ENCODE measurements at places on chromosomes 3 and 15.

GRCh38 chr3:61903931-61904657 lies 342.7 kb downstream of the PTPRG start:
- no peak for ATAC-seq

GRCh38 chr15:48003441-48003840 lies 117.3 kb upstream of the SLC24A5 start:
- ATAC-seq = no peak

DNA sequence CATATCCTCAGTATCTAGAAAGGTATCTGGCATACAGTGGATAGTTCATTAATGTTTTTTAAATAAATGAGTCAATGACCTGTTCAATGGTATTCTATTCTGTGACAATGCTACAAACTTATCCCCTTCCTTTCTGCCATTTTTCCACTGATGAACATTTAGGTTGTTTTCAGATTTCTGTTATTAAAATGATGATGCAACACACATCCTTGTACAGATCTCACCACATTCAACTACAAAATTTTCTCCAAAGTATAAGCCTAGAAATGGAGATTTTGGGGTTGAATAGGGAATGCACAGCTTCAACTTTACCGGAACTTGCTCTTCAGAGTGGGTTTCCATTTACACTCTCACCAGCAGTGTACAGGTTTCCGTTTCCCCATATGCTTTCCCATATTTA lies 210.2 kb downstream of the ISL2 start:
- no peak for ATAC-seq

GRCh38 chr15:95162069-95162468 lies 930.7 kb downstream of the MCTP2 start:
- no peak for ATAC-seq

DNA sequence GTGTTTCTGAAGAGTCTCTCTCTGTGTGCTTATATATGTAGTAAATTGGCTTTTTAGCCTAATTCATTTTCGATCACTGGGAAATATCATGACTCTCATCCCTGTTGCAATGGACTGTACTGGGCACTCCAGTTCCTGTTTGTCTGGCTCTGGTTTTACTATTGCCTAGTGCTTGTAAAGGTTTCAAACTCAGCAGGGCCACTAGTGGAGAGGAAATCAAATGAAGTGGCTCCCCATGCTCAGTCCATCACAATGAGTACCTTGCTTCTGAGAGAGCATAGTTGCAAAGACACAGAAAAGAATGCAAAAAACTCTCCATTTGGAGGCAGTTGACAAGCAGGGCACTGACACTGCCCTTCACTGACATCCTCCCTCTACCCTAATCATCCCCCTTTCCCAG lies 167.8 kb downstream of the TAFA4 start:
- peak; percentile 45 for ATAC-seq

DNA sequence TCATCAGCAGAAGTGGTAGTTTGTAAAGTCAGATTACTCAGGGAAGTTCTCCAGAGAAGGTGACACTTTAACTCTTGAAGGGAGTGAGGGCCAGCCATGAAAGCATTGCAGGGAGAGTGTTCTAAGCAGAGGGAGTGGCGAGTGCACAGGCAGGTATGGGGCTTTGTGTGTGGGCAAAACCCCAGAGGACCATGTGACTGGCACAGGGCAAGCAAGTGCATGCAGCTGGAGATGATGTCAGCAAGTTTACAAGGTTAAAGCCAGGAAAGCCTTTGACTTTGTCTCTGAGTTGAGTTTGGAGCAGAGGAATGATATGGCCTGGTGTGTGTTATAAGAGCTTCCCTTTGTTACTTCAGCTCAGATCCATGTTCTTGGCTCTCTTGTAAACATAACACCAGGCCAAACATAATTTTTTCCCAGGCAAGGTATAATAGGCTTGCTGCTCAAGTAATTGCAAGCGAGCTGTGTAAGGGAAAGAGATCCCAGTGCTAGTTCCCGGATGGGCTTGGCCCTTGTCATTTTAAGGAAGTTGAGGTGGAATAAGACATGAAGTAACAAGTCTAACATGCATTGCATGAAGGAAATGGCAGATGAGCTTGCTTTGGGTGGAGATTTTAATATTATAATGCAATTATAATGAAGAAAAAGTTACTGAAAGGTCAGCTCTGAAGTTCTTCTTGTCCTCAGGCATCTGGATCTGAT lies 341.1 kb upstream of the LRRC3B start:
- no peak for ATAC-seq

GRCh38 chr3:35733341-35733740 lies 94.0 kb downstream of the ARPP21 start:
- ATAC-seq = no peak

- no peak for ATAC-seq
These were observed 36.1 kb upstream of the MTMR14 start for GRCh38 chr3:9613056-9613748.

DNA sequence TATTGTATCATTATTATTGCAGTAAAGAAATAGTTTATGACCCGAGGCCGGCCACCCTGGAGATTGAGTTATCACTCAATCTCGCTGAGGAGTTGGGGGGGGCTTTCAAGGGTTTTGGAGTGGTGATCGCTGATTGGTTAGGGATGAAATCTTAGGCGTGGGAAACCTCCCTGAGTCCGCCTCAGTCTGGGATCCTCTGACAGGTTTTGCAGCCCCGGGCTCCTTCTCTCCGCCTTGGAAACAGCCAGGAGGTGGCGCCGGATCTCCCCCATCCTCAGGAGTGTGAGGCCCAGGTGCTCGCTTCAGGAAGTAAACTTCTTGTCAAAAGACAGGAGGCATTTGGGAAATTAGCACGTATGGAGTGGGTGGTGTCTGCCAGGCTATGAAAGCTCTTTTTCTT lies 41.1 kb upstream of the SEC61A1 start:
- no peak for ATAC-seq

DNA sequence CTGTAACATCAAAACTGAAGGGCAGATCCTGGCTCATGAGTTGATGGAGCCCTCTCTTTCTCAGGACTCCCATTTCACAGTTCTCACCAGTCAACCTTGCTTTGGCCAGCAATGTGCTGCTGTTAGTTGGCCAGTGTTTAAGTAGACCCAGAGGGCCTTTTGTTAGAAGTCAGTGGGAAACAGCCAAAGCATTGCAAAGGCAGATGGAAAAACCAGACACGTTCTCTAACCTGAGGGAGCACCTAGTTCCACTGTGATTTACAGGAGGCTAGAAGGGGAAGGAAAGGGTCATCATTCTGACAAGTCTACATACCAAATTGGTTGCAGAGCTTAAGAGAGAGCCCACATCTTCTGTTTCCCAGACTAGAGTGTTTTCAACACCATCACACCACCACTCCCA lies 196.4 kb downstream of the OPA1 start:
- ATAC-seq = no peak

GRCh38 chr3:114025451-114025850 lies 30.9 kb downstream of the CCDC191 start:
- ATAC-seq = no peak

DNA sequence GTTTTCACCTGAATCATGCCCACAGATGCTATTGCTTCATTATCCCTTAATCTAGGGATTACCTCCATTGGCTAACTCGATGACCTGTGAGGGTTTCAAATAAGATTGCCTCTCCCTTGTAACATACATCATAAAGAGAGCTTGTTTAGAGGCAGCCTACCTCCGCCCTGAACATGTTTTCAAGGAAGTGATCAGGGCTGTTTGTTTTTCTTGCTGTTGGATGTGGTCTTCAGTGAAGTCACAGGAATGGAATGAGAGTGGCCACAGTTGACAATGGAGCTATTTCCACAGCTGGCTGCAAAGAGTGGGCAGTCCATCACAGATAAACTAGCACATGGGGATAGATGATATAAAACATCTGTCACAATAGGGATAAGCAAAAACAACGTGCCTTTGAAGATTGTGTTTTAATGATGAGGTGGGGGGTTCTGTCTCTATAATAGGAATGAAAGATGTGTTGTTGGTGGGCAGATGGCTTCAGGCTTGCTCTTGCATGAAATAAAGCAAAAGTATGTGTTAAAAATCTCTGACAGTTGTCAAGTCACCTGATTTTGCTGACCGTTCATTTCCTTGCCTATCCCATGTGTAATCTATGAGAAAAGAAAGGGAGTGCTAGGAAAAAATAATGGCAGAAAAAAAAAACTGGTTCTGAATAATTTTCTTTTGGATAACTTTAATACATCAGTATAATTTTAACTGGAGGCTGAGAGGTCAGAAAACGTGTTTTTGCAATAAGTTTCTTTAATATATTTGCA lies 642.3 kb downstream of the RBMS3 start:
- no peak for ATAC-seq

DNA sequence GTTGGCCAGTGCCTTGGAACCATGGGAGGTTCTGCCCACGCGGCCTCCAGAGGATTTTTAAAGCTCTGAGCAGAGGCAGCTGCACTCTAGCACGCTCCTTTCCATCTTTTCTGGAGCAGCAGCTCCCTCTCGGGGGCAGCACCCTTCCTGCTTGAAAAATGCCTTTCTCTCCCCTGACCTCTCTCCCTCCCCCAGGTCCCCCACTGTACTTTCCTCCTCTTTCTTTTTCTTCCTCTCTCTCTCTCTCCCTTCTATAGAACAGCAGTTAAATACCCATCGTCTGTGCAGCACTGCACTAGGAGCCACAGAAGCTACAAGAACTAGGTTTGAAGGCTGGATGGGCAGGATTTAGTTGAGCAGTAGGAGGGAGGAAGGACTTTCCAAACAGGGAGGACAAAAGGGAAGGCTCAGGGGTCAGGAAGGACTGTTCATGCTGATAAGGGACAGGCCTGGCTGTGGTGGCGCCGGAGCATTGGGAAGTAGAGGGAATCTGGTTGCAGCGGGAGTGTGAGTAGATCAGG lies 4.4 kb downstream of the ALPK3 start:
- ATAC-seq = no peak

DNA sequence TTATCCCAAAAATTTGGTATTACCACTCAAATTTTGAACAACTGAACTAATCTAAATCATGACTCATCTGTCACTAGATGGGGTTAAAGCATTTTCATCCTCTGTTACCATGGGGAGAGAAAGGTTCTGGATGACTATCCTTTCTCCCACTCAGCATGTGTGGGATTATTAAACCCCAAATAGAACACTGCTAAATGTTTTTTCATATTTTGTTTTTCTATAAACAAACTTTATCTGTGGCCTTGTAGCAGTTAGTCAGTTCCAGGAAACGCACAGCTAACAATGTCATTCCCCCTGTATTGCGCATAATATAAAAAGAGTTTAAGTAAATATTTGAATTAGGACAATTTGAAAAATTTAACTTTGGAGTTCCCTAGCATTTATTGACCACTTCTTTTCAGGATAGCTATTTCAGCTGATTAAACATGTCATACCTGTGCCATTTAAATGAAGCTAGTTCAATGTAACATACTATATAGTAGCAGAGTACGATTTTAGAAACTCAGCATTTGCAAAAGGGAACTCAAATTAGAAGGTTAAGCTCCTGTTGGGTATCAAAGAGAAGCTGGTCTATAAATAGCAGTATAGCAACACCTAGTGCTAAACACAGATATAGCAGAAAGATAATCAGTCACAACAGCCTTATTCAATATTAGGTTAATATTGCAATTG lies 9.2 kb upstream of the TMEM212 start:
- ATAC-seq = no peak

GRCh38 chr3:66592927-66593625 lies 92.3 kb upstream of the LRIG1 start:
- no peak for ATAC-seq

DNA sequence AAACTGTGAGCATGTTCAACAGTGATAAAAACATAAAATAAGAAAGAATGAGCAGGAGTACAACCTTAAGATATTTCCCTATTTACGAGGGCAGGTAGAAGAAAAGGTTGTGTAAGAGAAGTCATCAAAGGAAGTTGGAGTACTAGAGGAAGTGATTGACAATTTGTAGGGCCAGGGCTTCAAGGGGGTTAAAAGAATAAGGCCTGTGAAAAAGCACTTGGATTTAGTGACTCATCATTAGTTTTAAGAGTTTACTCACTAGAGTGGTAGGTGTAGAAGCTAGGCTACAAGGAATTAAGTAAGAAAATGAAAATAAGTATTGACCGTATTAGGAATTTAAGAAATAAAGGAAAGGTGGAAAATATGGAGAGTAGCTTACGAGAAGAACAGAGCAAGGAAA lies 23.6 kb downstream of the KCNMB3 start:
- ATAC-seq = no peak

DNA sequence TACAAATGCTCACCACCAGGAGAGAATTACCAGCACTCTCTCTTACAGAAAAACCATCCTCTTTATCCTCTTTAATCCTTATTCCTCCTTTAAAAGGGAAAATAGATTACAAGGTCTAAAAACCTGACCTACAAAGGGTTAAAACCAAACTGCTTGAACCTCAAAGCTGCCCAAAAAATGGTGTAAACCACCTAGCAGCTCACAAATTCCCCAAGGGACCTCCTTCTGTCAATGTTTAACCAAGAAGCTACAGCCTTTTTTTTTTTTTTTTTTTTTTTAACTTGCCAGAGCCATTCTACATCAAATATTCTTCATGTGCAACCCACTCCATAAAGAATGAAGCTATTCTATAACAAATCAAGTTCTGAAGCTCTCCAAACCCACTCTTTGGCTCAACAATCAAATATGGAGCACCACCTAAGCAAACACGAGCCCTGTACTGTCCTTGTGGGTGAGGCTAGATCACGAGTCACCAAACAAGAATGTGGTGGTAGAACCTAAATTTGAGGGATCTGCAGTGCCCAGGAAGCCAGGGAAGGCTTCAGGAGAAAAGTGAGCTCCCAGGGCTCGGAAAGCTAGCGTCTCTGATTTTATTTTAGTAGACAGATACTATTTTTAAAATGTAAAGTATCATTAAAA lies 20.1 kb downstream of the OSBPL10 start:
- peak; percentile 79 for ATAC-seq

GRCh38 chr3:47874438-47874837 lies 71.5 kb downstream of the DHX30 start:
- ATAC-seq = no peak

DNA sequence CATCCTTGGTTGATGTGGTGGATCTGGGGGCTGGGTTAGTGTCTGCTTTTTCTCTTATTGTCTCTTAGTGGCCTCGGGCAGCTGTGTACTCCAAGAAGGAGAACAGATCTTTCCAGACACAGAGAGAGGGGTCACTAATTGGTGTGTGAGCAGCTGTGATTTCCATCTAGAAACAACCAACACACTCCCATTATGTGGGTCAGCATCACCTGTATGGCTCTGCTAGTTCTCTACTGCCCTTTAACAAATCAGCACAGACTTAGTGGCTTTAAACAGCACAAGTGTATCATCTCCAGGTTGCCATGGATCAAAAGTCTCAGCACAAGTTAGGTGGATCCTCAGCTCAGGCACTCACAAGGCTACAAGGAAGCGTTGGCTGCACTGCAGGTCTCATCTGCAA lies 156.8 kb downstream of the LRTM1 start:
- ATAC-seq = no peak

- no peak for ATAC-seq
These were observed 113.5 kb upstream of the TOPAZ1 start for GRCh38 chr3:44128057-44128775.
